ENCODE measurements at places on chromosomes 12 and 14.

DNA sequence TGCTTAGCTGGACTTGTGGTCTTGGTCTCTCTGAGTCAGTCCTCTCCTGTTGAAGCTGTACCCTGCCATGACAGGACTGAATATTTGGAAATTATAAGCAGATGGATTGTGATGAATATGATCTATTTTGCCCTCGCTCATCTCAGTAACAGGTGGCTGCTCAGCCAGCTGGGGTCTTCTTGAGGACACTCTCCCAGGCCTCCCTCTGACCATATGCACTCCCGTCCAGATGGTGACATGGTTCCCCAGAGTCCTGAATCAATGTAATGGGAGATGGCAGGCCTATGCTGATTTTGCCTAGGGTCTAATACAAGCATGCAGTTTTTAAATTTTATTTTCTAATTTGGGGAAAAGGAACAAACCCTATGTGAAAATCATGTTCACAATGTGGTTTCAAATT is 63.1 kb upstream of the TRHDE start:
- DNase-seq, result no peak

DNA sequence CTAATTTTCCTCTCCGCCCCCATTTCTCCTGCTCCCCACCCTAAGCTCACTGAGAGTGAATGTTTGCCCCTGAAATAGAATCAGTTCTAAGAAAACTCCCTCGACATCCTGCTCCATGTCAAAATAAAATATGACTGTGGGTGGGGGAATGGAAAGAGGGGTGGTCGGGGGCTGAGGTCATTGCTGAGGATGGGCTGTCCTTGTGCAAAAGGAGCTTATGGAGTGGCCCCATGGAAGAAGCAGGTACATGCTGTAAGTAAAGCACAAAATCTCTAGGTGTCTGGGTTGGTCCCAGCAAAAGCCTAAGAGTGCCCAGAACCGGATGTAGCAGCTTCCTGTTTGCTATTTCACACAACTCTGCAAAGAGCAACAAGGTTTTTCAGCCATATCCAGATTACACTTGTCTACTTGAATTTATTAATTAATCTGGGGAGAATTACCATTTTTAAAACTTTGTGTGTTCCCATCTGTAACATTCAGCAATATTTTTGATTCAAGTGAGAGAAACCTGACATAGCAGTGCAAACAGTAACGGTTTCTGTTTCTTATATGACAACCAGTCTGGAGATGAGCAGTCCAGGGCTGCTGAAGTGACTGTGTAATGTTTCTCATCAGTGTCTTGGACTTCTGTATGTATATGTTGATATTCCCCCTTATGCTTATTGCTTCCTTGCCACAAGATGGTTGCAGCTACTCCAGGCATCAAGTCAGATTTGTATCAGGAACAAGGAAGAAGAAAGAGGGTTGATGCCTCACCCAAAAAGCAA is 40.4 kb upstream of the GZMB start:
- no peak for DNase-seq

DNA sequence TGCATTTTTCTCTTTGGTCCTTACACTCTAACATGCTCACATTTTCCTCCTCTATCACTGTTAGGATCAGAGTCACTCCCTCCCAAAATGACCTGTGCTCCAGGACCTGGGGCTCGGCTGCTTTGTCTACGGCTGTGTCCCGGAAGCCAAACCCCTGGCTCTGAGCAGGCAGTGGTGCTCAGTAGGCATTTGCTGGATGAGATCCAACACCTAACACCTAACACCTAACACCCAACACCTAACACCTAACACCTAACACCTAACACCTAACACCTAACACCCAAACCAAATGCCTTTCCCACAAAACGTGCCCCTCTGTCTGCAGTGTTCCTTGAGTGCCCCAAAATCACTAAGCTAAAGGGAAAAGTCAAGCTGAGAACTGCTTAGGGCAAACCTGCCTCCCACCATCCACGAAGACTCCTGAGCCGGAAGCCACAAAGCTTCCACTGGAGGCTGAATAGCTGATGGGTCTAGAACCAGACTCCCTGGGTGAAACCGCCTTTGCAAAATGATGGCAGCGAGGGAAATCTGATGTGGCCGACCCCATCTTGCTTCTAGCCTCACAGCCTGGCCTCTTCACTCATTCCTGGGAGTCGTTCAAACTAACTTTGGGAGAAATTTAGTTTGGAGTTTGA is 29.2 kb downstream of the HSP90AA1 start:
- DNase-seq, result no peak

DNA sequence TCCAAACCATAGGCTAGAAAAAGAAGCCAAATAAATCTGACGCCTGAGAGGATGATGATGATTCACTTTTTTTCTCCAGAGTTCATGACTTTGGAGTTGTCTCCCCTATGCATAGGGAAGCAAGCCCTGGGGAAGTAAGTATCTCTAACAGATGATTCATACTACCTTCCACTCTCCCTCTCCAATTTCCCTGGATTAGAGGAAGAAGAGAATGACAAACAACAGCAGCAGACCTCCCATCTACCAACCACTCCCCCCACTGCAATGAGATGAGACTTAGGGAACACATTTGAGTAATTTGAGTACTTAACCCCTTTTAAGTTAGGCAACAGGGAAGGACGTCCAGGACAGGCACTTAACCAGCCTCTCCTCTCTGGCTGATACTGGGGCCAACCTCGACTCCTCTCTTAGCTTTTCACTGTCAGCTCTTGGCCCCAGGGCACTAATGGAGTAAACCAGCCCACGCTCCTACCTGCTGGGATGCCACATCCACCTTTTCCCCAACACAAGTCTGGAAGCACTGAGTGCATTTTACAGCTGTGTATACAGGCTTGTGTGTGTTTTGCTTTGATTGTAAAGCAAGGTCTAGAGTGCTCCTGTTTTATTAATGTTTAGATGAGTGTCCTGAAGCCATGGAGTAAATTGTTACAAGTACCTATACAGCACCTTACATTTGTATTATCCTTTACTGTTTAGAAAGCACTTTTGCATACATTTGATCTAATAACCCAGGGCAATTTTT is 180.7 kb downstream of the PHLDA1 start:
- no peak for DNase-seq

DNA sequence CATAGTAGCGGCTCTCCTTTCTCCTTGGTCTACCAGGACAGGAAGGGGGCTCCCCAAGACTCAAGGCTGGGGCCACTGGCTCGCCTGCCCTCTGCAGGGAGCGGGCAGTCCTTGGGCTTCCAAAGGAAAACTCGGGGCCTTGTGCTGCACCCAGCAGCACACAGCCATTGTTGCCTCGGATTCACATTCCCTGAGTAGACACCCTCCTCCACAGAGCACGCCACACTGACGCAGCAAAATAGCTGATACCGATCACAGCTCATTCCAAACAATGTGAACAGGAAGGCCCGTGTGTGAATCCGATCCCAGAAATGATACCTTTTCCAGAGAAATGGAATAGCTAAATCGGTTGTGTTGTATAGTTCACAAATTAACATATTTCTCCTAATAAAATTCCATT is 65.1 kb upstream of the DYNC1H1 start:
- DNase-seq, result no peak

DNA sequence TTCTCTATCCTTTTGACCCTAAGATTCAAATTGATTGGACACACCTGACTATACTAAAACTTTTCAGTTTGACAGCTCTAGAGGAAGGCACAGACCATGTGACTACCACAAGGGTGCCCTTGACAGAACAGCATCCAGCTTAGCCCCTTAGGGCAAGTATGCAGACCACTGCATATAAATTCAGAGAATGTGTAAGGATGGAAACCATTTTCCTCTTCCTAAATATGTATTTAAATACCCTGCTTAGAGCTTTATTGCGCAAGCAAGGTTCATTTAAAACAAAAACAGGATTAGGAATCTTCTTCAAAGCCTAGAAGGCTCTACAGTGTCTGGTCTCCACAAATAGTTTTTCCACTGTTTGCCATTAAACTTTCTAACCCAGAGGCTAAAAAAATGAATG is 202.8 kb downstream of the MED13L start:
- no peak for DNase-seq

GRCh38 chr14:71454010-71454409 is 478.2 kb upstream of the RGS6 start:
- DNase-seq, result no peak
